ENCODE measurements at places on chromosomes 6 and 20.

DNA sequence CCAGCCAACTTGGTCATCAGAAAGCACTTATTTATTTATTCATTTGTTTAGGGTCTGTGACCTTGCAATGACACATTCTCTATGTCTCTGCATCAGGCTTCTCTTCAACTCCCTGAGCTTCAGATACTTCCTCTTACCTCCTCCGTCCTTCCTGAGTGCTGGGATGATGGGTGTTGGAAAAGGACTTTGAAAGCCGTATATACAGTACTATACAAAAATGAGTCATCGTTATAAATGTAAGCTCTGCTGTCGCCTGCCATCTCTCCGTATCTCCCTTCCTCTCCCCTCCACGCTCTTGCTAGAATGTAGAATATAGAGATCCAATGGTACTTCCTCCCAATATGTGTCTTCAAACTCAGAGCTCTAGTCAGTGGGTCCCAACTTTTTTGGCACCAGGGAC lies 91.9 kb upstream of the SALL4 start:
- DNase-seq: no peak

DNA sequence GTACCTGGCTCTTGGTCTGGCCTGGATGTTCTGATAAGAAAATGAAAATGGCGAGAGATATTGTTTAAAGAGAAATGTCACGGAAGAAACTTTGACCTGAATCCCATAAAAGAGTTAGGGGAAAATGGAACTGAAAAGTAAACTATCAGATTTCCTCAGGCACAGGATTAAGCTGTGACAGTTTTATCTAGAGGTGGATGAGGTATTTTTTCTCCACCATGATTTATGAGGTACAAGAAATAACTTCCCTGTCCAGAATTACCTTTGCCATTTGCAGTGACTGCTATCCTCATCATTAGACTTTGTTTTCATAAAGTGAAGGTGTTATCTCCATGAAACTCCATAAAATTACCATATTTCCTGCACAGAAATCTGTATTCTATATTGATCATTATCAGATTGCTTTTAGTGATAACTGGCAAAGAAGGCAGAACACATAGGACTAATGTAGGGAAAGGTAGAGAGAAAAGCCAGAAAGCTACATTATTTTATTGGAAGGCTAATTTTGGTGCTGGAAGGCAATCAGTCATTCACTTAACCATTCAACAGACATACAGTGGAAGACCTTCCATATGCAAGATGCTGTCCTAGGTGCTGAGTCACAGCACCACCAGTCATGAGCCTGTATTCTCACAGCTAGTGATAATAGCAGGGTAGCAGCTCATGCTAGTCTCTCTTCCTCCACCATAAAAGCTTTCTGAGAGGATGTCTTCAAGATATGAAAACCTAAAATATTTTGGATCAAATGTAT lies 427.3 kb upstream of the CITED2 start:
- DNase-seq: no peak

DNA sequence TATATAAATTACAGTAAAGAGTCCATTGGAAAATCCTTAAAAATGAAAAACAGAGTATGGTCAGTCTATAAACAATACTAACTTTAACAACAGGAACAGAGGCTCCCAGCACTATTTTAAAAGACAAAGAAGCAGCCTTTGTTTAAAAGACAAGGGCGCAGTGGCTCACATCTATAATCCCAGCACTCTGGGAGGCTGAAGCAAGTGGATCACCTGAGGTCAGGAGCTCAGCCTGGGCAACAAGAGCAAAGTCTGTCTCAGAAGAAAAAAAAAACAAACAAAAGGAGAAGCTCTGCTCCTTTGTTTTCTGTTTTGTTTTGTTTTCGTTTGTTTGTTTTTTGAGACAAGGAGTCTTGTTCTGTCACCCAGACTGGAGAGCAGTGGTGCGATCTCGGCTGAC lies 89.4 kb downstream of the DTNBP1 start:
- DNase-seq: no peak

GRCh38 chr6:53822401-53823125 lies 27.8 kb downstream of the LRRC1 start:
- no peak for DNase-seq

- no peak for DNase-seq
These were observed 17.2 kb downstream of the COL19A1 start for GRCh38 chr6:69883551-69883950.

Measured in CD8-positive, alpha-beta T cell (primary cell).